T-helper 22 cell (primary cell): ENCODE measurements at places on chromosomes 13 and 19.
A peak's percentile ranks its signal among the peaks of the same experiment; 100 is the strongest.

DNA sequence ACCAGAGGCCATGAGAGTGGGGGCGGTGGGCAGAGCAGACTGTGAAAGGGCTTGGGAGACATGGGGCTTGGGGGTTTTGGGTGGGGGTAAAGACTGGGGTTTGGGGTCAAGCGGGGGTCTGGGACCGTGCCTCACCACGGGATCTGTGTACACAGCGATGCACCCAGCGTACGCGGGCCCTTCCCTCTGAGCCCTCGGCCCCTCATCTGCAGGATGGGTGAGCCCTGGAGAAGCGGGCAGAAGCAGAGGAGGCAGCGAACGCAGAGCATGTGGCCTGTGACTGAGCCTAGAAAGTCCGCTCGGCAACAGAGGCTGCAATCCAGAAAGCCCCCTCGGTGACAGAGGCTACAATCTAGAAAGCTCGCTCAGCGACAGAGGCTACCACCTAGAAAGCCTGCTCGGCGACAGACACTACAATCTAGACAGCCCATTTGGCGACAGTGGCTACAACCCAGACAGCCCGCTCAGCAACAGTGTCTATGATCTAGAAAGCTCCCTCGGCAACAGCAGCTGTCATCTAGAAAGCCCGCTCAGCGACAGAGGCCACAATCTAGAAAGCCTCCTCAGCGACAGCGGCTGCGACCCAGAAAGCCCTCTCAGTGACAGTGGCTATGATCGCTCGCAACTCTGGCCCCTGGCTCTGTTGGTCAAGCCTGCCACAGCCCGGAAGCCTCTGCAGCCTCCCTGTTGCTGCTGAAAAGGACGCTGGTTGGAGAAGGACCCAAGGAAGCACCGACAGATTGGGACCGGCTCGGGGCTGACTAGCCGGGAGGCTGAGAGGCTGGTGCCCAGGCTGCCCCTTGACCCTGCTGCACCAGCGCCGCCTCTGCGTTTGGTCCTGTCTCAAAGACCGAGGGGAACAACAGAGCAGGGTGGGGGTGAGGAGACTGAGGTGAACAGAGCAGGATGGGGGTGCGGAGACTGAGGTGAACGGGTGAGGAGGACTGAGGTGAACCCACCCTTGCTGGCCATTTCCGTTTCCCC is 68.6 kb downstream of the SPACA7 start:
- no peak for DNase-seq

GRCh38 chr13:45341799-45342500 is 967 bp upstream of the TPT1 start:
- DNase-seq: no peak

DNA sequence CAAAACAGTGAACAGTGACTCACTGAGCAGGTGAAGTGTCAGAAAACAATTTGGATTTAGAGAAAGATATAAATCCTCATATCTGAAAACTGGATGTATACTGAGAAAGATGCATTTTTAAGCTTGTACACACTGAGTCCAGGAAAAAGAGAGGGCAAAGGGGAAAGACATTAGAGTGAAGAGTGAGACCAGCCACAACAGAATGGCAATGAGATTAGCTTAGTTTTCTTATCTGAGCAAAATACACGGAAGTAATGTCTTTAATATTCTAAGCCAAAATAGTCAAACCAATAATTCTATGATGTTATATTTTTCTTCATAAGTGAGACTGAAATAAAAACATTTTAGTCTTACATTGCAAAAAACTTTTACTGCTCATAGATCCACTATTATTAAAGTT is 236.0 kb downstream of the SLITRK5 start:
- no peak for DNase-seq

GRCh38 chr13:77343841-77344240 is 16.9 kb upstream of the MYCBP2 start:
- no peak for DNase-seq

DNA sequence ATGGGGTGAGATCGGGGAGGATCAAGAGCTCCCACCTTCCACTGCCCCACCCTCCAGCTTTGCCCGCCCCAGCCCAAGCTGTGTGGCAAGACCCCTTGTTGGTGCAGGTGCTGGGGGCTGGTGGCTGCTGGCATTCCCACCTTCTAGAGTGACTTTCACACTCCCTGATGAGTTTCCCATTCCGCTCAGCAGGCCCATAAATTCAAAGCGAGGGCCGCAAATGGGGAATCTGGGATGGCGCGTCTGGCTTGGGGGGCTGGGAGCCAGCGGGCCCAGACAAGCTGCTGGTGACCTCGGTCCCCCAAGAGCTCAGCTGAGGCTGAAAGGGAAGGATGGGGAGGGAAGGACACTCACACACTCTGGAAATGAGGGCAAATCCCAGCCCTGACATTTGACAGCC is 110.3 kb downstream of the GADD45B start:
- no peak for DNase-seq

DNA sequence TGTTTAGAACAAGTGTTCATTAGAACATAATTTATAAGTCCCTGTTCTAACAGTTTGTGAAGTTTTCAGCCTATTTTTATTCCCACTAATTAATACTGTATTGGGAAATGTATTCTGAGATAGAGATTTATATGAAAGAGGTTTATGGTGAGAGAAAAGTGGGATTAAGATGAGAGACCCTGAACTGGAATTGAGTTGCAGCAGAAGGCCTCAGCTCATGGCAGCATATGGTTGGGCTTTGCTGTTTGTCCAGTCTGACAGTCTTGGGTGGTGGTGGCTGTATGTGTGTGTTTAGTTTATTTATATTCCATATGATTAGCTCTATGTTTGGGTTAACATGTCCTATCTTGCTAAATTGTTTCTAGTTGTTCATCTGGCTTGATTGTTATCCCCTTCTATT is 575.1 kb downstream of the SLITRK5 start:
- no peak for DNase-seq

- DNase-seq: no peak
Measured at GRCh38 chr13:72521940-72522661, 205.3 kb downstream of the MZT1 start.

- peak; percentile 42 for DNase-seq
Measured at GRCh38 chr13:40613192-40613818, 53.1 kb downstream of the FOXO1 start.

DNA sequence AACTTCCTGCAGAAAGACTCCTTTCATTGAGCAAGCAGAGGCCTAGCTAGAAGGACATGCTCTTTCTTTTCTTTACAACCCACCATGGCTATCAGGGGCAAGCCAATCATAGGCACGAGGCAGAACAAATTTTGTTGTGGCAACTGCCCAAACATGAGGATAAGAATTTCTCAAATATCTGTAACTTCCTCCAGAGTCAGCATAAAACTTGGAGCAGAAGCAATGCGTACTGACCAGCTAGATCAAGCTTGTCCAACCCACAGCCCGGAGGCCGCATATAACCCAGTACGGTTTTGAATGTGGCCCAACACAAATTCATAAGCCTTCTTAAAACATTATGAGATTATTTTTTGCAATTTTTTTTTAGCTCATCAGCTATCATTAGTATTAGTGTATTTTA is 87.0 kb upstream of the SOX21 start:
- DNase-seq: no peak

DNA sequence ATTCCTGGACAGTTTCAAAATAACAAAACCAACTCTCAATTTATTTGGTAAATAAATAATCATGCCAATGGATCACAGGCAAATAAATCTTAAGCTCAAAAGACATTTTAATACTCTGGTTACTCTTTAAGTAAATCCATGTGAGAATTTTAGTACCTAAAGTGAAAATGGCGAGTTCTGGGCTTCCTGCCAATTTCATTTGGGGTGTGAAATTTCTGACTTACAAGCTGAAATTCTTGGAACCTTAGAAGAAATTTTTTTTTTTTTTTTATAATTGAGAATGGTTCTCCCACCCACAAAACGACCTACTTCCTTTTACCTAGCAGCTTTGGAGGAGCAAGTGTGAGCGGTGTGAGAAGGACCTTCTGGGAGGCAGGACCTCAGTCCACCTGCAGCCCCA is 354.5 kb upstream of the NBEA start:
- DNase-seq: no peak

- no peak for DNase-seq
Measured at GRCh38 chr13:29709407-29710069, 114.0 kb upstream of the SLC7A1 start.

DNA sequence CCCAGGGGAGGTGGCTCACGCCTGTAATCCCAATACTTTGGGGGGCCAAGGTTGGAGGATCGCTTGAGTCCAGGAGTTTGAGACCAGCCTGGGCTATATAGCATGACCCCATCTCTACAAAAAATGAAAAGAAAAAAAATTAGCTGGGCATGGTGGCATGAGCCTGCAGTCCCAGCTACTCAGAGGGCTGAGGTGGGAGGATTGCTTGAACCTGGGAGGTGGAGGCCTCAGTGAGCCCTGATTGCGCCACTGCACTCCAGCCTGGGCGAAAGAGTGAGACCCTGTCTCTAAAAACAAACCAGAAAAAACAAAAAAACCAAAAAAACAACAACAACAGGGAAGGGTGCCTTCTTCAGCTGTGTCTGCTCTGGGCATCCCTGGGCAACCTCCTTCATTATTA is 499 bp upstream of the MYO1F start:
- DNase-seq: no peak

DNA sequence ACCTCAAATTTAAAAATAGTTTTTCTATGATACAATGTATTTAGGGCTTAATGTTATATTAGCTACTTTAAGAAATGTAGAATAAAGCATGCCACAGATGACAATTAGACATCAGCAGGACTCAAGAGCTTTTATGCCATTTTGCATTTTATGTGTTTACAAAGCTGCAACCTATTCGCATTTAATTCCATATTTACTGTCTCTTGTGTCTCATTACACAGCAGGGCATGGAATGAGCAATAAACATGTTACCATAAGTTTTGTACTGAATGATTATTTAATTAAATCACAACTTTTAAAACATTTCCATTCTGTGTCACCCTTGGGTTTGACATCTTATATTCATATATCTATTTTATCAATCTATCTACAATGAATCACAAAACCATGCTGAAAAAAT is 1756.9 kb downstream of the PCDH9 start:
- DNase-seq: no peak

GRCh38 chr13:59970847-59971246 is 192.9 kb downstream of the DIAPH3 start:
- no peak for DNase-seq

DNA sequence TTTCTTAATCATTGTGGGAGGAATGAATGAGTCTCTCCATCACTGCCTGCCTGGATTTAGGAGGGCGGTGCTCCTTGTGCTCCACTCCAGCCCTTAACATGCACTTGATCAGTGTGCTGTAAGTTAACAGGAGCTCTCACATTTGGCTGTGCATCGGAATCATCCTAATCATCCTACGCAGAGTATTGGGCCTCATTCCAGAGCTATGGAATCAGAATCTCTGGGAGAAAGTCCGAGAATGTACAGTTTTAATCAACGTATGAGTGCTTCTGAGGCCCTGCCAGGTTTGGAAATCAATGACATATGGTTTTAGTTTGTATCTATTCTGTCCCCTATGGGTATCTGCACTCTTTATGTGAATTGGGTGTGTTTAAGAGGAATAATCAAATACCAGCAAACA is 34.9 kb upstream of the DCLK1 start:
- no peak for DNase-seq

DNA sequence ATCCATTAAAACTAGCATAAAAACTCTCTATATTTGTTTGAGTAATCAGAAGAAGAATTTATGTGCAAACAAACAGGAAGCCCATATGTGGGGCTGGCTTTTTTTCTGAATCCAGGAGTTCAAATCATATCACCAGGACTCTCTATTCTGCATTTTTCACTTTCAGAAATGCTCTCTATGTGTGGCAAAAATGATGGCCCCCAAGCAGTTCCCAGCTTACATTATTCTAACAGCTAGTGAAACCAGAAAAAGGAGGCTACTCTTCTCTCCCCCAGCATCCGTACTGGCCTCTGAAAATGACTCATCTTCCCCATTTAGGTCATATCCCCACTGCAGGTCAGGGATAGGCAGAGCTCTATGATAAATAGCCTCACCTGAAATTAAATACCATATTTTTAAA is 20.4 kb downstream of the RBM26 start:
- DNase-seq: no peak

GRCh38 chr13:53848366-53848961 is 819.9 kb downstream of the OLFM4 start:
- no peak for DNase-seq

DNA sequence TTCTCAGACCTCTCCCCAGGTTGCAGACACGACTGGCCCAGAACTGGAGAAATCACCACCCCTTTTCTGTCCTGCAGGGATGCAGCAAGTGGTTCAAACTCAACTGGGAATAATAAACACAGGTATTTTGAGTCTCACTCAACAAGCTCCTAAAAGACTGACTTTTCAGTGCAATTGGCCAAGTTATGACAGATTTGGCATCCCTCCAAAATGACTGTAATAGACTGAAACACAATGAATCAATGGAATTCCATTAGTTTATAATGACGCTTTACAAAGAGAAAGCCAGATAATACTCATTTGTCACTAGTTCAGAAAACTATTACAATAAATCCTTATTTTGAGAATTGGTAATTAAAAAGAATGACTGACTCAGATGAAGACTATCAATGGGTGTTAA is 38.1 kb downstream of the MIPEP start:
- DNase-seq: no peak

- no peak for DNase-seq
Measured at GRCh38 chr13:110648146-110648819, 32.9 kb downstream of the NAXD start.

DNA sequence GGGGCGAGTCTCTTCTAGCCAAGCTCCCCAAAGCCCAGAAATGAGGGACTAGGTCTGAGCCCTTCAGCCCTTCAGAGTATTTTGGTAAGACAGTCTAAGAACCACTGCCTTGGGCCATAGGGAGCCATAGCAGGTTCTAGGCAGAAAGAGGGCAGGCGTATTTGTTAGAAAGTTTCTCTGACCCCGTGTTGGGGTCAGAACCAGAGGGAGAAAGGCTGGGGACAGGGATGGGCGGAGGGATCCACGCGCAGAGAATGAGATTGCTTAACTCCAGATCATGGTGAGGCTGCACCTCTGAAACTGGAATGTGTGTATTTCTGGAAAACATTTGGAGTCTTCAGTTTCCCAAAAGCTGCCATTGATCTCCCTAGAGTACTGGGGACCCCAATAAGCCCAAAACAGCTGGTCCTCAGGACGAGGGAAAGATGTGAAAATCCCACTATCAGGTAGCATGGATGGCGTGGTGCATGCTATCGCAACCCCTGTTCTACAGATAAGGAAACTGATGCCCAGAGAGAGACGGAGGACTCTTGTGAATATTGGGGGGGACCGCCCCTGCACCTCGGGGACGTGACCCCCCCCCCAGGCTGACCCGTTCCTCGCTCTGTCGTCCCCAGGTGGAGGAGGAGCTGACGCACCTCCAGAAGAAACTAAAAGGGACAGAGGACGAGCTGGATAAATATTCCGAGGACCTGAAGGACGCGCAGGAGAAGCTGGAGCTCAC is 703 bp upstream of the TPM4 start:
- no peak for DNase-seq
